ENCODE measurements at places on chromosomes 1 and 21.
A peak's percentile ranks its signal among the peaks of the same experiment; 100 is the strongest.

DNA sequence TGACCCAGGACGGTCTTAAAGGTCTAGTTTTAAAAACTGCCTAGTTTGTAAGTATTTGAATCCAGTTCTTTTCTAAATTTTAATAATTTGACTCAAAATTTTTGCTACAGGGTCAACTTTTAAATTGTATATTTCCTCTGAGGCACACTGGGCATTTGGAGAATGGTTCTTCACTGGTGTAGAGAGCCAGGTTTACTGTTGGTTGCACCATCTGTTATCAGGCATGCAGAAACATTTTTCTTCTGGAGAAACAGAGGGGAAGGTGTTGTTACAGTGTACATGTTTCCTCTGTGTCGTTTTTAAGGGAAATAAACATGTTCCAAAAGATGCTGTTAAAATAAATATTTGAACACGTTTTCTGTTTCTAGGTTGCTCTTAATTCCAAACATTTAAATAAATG, 39.0 kb upstream of the RWDD3 start:
- DNase-seq: no peak

DNA sequence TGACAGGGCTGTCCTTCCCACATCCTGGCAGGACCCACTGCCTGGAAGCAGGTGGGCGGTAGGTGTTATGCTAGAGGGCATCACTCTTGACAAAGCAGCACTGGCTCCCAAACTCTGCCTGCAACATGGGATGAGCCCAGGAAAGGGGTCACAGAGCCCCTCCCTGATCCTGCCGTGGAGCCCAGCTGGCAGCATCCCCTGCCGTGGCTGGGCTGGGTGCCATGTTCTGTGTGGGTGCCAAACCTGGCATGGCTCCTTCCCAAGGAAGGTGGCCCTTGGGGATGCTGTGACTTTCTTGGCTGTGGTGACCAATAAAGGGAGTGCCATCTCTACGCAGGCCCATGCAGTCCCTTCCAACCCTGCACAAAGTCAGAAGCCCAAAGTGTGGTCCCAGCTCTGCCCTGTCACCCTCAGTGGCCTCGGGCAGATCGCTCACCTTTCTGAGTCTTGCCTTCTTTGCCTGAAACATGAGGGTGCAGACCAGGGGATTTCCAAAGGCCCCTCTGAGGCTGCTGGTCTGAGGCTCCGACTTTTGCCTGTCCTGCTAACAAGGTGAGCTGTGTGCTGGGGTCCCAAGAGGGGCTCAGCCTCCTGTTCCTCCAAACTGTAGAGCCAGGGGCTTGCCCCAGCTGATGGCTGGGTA, 6.0 kb downstream of the CDK18 start:
- no peak for DNase-seq

DNA sequence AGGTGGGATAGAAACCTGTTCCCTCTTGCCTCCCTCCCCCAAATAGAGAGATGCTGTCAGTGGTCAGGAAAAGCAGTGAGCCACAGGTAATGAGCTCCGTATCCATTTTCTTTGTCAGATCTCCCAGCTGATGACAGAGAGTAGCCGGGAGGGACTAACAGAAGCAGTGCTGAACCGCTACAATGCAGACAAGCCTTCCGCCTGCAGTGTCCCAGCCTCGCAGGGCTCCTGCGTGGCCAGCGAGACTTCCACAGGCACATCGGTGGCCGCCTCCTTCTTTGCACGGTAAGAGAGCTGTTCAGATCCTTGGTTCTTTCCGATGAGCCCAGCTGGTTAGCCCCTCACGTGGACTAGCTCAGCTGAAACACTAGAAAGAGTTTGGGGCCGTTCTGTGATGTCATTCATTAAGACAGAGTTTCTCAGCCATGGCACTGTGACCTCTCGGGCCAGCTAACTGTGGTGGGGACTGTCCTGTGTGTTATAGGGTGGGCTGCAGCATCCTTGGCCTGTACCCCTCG, 264.7 kb downstream of the KIF26B start:
- no peak for DNase-seq

GRCh38 chr1:228493141-228494043, 6.2 kb downstream of the RNF187 start:
- DNase-seq: no peak

GRCh38 chr1:70376196-70376595, 21.7 kb upstream of the ANKRD13C start:
- DNase-seq: no peak

- no peak for DNase-seq
Observed at GRCh38 chr21:32529679-32530078, 55.6 kb downstream of the TCP10L start.

- DNase-seq: no peak
Observed at GRCh38 chr1:86868477-86868876, 45.4 kb downstream of the SELENOF start.

DNA sequence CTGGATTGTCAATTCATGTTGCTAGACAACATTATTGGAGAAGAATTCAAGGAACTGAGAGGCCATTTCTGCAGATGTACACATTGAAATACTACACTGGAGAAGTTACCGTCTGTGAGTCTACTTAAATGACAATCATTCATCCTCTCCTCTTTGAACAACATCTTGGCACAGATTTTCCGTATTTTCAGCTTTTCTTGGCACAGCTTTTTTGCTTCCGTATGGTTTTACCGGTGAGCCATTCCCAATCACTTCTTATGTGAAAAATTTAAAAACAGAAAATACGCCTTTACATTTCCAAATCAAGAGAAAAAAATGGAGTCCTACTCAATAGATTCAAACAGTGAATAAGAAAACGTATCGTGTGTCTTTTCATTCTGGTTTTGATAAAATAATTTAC, 1493.7 kb downstream of the AMY1C start:
- DNase-seq: no peak

DNA sequence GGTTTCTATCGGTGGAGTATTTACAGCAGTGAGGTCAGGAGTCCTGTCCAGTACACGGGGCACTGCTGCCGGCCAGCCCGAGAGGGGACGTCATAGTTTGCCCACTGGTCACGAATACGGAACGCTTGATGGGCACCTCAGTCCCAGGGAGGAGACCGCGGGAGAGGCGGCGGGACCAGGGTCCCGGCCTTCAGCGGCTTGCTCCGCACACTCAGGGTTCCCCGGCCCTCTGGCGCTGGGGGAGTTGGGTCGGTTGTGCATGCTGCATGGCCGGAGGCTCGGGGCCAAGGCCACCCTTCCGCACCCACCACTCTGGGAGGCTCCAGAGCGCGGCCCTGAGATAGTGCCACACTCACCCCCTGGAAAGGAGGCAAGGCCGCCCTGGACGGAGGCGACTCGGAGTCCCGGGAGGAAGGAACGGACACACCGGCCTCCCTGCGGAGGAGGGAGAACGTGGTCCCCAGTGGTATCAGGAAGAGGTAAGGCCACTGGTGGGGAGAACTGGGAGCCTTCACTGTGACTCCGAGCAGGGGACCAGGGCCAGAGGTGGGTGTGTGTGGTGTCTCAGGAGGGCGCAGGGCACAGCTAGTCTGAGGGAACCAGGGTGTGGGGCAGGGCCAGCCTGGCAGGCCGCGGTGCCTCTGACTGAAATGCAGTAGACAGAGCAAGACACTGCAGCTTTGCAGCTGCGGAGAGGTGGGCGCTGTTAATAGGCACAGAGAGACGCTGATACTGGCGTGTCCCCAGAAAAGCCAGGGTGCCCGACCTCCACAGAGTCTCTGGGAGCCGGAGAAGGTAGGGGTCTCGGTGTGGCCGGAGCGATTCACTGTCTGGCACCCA, 28.6 kb upstream of the PRSS38 start:
- peak; percentile 15 for DNase-seq

- DNase-seq: peak; percentile 66
Observed at GRCh38 chr1:27045973-27046558, 33.4 kb upstream of the TENT5B start.

DNA sequence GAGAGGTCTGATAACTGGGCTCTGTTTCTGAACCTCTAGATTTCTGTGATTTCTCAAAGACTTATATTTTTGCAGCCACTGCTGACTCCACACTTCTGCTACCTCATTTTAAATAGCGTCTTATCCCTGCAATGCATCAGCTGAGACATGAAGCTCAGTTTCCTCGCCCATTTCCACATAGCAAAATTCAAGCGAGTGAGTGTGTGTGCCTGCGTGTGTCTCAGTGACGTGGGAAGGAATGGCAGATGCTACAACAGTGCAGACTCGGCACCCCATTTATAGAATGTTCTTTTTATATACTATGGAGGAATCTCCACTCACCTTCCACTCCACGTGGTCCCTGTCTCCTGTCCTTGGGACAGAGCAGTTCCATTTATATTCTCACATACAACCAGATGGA, 35.7 kb downstream of the ZMYND12 start:
- no peak for DNase-seq

DNA sequence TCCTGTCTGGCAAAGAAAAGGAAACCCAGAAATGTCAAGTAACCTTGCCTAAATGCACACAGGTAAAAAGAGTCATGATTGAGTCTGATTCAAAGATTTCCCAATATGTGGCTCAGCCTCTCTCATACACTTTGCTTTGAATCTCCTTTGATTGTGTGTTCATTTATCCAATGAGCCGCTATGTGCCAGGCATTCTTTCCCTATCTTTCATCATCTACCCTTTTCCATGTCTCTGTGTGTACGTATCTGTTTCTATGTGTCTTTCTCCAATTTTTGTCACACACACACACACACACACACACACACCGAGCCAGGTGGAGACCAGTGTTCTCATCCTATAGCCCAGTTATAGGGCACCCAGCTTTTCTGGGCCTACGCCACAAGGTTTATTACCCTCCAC, 35.7 kb upstream of the BCL9 start:
- DNase-seq: no peak

GRCh38 chr1:208601561-208601960, 357.4 kb upstream of the PLXNA2 start:
- no peak for DNase-seq

- DNase-seq: no peak
Observed at GRCh38 chr1:169698976-169699375, 12.4 kb downstream of the SELL start.

DNA sequence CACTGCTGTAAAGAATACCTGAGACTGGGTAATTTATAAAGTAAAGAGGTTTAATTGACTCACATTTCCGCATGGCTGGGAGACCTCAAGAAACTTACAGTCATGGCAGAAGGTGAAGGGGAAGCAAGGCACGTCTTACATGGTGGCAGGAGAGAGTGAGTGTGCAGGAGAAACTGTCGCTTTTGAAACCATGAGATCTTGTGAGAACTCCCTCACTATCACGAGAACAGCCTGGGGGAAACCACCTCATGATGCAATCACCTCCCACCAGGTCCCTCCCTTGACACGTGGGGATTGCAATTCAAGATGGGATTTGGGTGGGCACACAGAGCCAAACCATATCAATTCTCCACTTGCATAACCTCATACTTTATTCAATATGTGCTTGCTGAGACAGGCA, 76.6 kb downstream of the GIPC2 start:
- no peak for DNase-seq

GRCh38 chr1:16172964-16173446, 17.1 kb upstream of the EPHA2 start:
- DNase-seq: peak; percentile 88

DNA sequence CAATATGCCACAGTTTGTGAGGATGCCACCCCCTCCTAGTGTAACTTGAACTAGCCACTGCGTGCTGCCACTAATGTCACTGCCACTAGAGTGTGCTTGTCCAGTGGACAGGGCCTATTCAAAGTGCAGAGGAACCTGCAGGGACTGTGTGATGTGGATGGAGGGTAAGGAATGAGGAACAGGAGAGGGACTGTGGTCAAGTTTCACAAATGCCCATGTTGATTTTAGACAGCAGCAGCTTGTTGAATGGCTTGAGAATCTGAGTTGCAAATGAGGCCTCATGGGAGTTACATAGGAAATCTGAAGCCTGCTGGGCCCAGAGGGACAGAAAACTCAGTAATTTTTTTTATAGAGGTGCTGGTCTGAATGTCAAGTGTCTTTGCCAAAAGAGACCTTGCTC, 112.3 kb downstream of the HHAT start:
- DNase-seq: no peak

DNA sequence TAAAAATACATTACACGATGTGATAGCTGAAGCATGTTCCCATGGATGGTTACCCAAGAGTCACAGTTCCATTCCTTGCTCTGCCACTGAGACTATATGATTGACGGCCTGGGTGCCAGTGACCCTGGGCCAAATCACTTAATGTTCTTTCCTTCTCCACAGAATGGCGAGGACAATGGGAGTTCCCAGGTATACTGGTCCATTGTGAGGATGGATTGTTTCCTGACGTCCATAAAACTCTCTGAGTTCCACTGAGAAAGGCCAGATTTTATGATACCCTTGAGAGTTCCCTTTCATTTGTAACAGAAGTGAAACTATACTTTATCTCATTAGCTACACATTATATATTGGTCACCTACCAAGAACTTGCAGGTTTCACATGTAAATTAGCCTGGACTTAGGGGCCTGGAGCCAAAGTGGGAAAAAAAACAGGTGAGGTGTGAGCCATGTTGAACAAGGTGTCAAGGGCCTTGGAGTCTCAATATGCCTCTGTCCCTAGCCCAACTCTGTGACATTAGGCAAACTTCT, 502.2 kb upstream of the DAB1 start:
- no peak for DNase-seq

- DNase-seq: no peak
Observed at GRCh38 chr1:193890935-193891334, 704.5 kb upstream of the B3GALT2 start.

DNA sequence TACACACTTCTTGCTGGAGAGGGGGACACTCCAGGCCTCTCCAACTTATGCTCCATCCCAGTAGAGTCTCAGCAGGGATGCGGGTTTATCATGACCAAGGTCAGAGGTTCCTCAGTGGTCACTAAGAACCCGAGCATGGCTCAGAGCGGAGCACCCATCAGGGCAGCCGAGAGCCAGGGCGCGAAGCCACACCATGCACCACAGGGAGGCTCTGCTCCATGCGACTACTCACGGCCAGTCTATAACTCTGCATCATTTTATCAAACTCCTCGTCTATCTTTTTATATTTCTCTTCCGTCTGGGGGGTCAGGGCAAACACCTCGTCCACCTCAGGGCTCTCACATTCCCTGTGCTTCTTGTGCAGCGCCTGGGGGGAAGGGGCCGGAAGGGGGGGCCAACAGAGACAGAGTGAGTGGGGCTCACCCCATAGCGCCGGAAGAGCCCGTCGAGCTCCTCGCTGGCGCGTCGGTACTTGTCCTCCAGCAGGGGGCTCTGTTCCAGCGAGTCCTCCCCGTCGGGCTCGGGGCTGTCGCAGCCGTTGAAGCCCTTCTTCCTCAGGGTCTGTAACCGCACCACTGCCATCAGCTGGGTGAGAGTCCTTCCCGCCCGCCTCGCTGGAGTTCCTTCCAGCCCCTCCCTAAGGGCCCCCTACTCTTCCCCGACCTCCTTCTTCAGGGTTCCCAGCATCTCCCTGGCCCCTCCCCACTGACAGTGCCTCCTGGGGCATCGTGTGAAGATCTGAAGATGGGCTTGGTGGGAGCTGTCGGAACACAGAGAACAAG, 20.0 kb downstream of the MEF2D start:
- DNase-seq: no peak

DNA sequence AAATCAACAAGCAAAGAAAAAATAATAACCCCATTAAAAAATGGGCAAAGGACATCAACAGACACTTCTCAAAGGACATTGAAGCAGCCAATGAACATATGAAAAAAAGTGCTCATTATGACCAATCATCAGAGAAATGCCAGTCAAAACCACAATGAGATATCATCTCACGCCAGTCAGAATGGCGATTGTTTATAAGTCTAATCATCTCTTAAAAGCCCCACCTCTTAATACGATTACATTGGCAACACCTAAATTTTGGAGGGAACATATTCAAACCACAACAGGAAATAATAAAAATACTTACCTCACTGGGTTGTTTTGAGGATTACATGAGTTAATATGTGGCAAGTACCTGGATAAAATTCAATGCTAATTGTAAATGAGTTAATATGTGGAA, 57.1 kb upstream of the PLPPR4 start:
- DNase-seq: peak; percentile 54

GRCh38 chr1:150507912-150508864, at the start of gene ECM1:
Gene ECM1, plus strand, starts transcription at chr1:150508109. Its CDS starts 101 bp downstream, at chr1:150508210.
- peak; percentile 59 for DNase-seq

Data from HT-29 (cell line).